SJSA1 (cell line): ENCODE measurements at places on chromosomes 7 and 10.

DNA sequence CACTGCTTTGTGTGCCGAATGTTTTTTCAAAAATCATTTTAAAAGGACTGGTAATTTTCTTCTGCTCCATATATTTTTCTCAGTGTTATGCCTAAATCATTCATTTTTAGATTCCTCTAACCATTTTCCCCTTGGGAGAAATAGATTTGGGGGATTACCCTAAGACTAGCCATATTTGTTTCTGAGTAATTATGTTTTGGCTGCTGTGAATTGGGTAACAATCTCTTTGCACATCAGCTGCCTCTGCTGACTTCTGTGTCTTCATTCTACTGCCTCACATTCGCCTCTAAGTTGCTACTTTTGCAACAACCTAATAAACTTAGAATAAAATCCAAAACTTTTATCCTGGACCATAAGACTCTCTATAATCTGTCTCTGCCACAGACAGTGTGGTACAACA lies 18.5 kb upstream of the MRC1 start:
- no peak for DNase-seq
- H3K36me3 ChIP-seq, result no peaks in the 10 kb centered on the region
- H3K4me1 ChIP-seq, result peaks cover 34% of the 10 kb centered on the region

DNA sequence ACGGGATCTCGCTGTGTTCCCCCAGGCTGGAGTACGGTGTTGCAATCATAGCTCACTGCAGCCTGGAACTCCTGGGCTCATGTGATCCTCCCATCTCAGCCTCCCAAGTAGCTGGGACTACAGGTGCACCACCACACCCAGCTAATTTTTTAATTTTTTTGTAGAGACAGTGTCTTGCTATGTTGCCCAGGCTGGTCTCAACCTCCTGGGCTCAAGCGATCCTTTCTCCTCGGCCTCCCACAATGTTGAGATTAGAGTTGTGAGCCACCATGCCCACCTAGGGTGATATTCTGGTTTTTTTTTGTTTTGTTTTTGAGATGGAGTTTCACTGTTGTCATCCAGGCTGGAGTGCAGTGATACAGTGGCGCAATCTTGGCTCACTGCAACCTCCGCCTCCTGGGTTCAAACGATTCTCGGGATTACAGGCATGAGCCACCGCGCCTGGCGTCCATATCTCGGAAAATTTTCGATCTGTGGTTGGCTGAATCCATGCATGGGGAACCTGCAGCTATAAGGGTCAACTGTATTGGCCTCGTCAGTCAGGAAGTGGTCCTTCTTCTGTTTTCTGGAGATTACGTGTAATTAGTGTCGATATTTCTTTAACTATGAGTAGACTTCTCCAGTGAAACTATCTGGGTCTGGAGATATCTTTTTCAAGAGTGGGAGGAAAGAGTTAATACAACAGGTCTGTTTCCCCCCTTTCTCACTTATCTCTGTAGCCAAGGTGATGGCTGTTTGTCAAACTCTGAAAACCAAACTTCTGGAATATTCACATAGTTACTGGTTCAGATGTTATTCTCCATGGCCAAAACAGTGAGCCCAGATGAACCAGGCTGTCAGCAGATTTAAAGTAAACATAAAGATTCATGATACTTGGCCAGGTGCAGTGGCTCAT lies 21.0 kb upstream of the FIS1 start:
- no peak for DNase-seq
- no peak overlapping the region for H3K4me3 ChIP-seq
- no peaks in the 10 kb centered on the region for H3K36me3 ChIP-seq
- H3K4me1 ChIP-seq, result no peaks in the 10 kb centered on the region

DNA sequence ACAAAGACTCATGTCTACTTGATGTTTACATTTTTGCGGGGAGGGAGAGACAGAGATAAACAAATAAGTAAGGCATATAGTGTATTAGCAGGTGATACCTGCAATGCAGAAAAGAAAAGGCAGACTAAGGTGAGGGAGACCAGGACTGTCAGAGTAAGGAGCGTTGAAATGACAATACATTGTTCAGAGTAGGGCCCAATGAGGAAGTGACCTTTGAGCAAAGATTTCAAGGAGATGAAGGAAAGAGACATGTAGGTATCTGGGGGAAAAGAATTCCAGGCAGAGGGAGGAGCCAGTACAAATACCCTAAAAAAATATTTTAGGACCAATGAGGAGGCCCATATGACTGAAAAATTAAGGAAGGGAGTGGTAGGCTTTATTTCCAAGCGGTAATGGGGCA lies 162.7 kb upstream of the PRSS1 start:
- no peak for DNase-seq
- no peaks in the 10 kb centered on the region for H3K36me3 ChIP-seq
- no peak overlapping the region for H3K27ac ChIP-seq
- H3K27me3 ChIP-seq, result no peaks in the 10 kb centered on the region; the same call in 1 of the 2 replicates
- H3K4me1 ChIP-seq, result peaks cover 16% of the 10 kb centered on the region
- H3K4me3 ChIP-seq, result no peak overlapping the region

DNA sequence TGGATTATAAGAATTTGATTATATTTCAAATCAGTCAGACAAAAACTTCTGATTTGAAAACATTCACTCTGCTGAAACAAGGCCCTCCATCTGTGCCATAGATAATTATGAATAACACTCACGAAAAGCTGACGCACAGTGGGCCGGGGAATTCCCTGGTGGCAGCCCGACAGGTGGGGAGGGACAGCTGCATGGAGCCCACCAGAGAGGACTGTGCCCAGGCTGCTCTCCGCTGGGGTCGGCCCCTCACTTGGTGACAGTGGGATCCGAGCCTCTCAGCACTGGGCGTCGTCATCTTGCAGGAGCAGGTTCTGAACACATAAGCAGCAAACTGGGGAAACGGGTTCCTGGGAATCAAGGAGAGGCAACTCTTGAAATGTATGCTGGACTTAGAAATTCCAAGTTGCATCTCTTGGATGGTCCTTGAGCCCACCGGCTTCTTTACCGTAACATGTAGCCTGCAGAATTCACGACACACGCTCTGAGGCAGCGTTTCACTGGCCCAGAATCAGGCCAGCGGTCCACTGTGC lies 41.4 kb downstream of the AFAP1L2 start:
- H3K4me3 ChIP-seq, result no peak overlapping the region
- H3K4me1 ChIP-seq, result peaks cover 37% of the 10 kb centered on the region
- no peak for DNase-seq
- no peaks in the 10 kb centered on the region for H3K36me3 ChIP-seq

DNA sequence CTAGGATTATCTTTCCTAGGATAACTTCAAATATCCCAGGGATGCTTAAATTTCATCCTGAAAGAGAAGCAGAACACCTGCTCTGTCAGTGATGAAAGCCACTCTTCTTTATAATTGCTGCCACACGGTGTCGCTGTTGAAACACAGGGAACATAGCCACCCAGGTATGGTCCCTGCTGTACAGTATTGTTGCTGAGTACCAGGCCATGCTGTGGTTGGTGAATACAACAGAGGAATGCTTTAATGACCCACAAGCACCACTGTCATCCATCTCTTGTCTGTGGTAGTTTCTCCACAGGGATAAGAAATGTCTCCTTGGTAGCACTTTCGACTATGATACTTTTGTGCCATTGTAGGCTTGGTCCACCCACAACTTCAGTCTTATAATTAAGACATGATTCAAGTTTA lies 70.6 kb upstream of the STARD3NL start:
- DNase-seq, result peak; percentile 67
- H3K36me3 ChIP-seq, result no peaks in the 10 kb centered on the region
- peaks cover 19% of the 10 kb centered on the region for H3K27me3 ChIP-seq
- H3K4me1 ChIP-seq, result no peaks in the 10 kb centered on the region

- DNase-seq, result no peak
- no peaks in the 10 kb centered on the region for H3K36me3 ChIP-seq
- no peaks in the 10 kb centered on the region for H3K27me3 ChIP-seq
- no peak overlapping the region for H3K4me3 ChIP-seq
- no peaks in the 10 kb centered on the region for H3K4me1 ChIP-seq
These were observed 23.3 kb upstream of the SORCS3 start for GRCh38 chr10:104617831-104618230.

DNA sequence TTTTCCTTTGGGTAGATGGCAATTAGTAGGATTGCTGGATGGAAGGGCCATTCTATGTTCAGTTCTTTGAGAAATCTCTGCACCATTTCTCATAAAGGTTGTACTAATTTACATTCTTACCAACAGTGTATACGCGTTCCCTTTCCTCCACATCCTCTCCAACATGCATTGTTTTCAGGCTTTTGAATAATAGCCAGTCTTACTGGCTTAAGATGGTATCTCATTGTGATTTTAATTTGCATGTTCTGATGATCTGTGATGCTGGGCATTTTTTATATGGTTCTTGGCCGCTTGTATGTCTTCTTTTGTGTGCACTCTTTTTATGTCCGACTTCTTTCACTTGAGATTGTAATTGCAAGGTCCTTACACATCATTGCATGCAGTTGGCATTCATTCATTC lies 11.7 kb downstream of the CLIP2 start:
- peaks cover 4% of the 10 kb centered on the region for H3K4me1 ChIP-seq
- DNase-seq, result no peak
- no peaks in the 10 kb centered on the region for H3K27me3 ChIP-seq

GRCh38 chr10:110765513-110766319 lies 106.0 kb upstream of the PDCD4 start:
- no peaks in the 10 kb centered on the region for H3K27me3 ChIP-seq
- DNase-seq, result no peak
- no peak overlapping the region for H3K27ac ChIP-seq
- H3K4me3 ChIP-seq, result no peak overlapping the region
- H3K4me1 ChIP-seq, result peaks cover 26% of the 10 kb centered on the region
- no peaks in the 10 kb centered on the region for H3K36me3 ChIP-seq

DNA sequence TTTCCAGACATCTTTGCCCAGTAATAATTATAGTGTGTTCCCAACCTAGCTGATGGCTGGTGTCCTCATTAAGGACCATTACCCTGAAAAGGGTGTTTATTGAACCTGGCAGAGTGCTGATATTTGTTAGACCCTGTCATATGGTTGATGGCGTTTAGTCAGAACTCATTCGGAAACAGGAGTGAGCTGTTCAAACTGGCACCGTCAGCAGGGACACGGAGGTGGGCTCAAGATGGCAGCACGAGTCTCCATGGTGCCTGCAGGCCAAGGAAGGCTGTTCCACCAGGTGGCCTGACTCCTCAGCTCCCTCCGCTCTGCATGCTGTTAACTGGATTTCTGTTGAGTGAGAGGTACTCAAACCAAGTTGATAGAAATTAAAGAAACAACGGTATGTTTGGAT lies 589.1 kb upstream of the MGMT start:
- no peaks in the 10 kb centered on the region for H3K36me3 ChIP-seq
- H3K27me3 ChIP-seq, result no peaks in the 10 kb centered on the region
- H3K4me1 ChIP-seq, result no peaks in the 10 kb centered on the region
- H3K4me3 ChIP-seq, result no peak overlapping the region

GRCh38 chr10:7146189-7146588 lies 264.6 kb downstream of the SFMBT2 start:
- no peak overlapping the region for H3K4me3 ChIP-seq
- no peaks in the 10 kb centered on the region for H3K36me3 ChIP-seq
- H3K4me1 ChIP-seq, result no peaks in the 10 kb centered on the region
- DNase-seq, result no peak
- H3K27ac ChIP-seq, result no peak overlapping the region
